ENCODE measurements at places on chromosomes 16 and 17. TPM values are rescaled to one million over a fixed set of nuclear protein-coding genes. Genes with fewer than 3 reads are reported as not detected.

Gene TP53TG3
- total RNA-seq = not detected

Gene TBX4
- total RNA-seq = not detected

DNA sequence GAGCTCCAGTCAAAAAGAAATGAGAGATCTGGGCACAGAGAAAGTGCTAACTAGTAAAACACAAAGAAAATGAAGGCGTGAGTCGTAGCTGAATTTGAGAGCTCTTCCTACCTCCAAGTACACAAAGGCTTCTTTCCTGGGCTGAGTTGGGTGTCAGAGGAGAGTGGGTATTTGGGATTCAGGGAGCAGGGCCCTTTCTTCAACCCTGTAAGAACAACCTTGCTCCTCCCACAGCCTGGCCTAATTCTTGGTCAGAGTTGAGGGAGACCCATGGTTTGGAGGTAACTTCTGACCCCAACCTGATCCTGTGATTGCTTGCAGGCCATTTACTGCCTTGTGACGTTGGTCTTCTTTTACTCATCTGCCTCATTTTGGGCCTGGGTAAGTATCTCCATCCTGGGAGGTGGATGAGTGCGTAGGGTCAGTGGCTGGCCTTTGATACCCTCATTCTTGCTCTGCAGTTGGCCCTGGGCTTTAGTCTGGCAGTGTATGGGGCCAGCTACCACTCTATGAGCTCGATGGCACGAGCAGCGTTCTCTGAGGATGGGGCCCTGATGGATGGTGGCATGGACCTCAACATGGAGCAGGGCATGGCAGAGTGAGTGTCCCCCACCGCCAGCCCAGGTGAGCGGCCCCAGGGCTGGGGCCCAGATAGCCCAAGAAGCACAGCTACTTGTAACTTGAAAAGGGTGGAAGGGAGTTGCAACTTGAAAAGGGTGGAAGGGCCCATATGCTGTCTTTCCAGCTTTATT lies 1.3 kb downstream of the TMEM208 start:
- DNase-seq = peak; percentile 25
- no peak overlapping the region for H3K27ac ChIP-seq
- peaks cover 3% of the 10 kb centered on the region for H3K4me1 ChIP-seq
- H3K27me3 ChIP-seq = no peaks in the 10 kb centered on the region

DNA sequence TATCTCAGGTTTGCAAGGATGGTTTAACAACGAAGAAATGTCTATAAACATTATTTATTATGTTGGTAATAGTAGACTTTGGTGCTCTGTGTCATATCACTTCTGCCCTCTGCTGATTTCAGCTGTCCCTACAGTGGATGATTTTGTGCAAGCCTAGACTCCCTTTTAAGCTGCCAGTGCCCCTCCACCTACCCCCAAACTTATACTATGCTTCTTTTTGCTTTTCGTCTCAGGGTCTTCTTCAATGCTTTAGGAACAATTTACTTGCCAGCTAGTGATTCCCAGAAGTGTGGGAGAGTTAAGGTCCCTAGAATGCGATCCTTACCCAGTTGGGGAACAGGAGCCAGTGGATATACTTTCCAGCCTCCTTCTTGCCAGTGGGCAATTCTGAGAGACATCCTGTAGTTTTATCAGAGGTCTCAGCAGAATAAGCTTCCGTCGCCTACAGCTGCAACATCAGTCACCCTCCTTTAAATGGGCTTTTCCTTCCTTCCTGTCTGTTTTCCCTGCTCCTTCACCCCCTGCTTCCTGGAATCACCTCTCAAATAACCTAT lies 4.1 kb downstream of the ICAM2 start:
- H3K36me3 ChIP-seq = no peaks in the 10 kb centered on the region
- no peaks in the 10 kb centered on the region for H3K4me1 ChIP-seq
- H3K4me3 ChIP-seq = no peak overlapping the region
- no peak overlapping the region for H3K27ac ChIP-seq
- DNase-seq = peak; percentile 46

GRCh38 chr16:11350921-11351335 lies 5.7 kb downstream of the RMI2 start:
- DNase-seq = no peak
- peaks cover 6% of the 10 kb centered on the region for H3K4me1 ChIP-seq
- no peaks in the 10 kb centered on the region for H3K36me3 ChIP-seq
- H3K27me3 ChIP-seq = no peaks in the 10 kb centered on the region
- H3K4me3 ChIP-seq = no peak overlapping the region
- H3K27ac ChIP-seq = no peak overlapping the region

GRCh38 chr17:79809530-79810129 lies 12.8 kb upstream of the CBX8 start:
- peak; percentile 79 for DNase-seq
- peaks cover 88% of the 10 kb centered on the region for H3K27me3 ChIP-seq
- H3K36me3 ChIP-seq = no peaks in the 10 kb centered on the region
- H3K4me1 ChIP-seq = no peaks in the 10 kb centered on the region

DNA sequence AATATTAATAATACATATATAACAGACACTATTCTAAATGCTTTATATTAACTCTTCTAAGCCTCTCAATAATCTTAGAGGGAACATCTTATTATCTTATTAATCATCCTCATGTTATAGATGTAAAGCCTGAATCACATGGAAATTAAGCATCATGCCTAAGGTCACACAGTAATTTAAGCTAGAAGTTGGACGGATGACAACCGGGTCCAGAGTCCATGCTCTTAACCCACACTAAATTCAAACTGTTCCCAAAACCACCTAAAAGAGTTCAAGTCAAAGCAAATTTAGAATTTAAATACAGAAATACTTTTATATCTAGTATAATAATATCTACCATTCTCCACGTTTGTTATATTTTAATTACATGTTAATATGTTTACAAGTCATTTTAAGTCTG lies 193.3 kb downstream of the CEP112 start:
- DNase-seq = no peak
- no peak overlapping the region for H3K27ac ChIP-seq
- no peaks in the 10 kb centered on the region for H3K27me3 ChIP-seq
- H3K4me1 ChIP-seq = no peaks in the 10 kb centered on the region
- H3K36me3 ChIP-seq = peaks cover 4% of the 10 kb centered on the region
- no peak overlapping the region for H3K4me3 ChIP-seq

GRCh38 chr16:46895399-46896313 lies 11.5 kb downstream of the GPT2 start:
- peaks cover 10% of the 10 kb centered on the region for H3K4me1 ChIP-seq
- peaks cover 40% of the 10 kb centered on the region for H3K36me3 ChIP-seq
- no peak overlapping the region for H3K27ac ChIP-seq

Gene INCA1
- total RNA-seq = 1.6 TPM

- no peaks in the 10 kb centered on the region for H3K4me1 ChIP-seq
- peaks cover 37% of the 10 kb centered on the region for H3K27me3 ChIP-seq
- no peak overlapping the region for H3K27ac ChIP-seq
- no peak overlapping the region for H3K4me3 ChIP-seq
- H3K36me3 ChIP-seq = no peaks in the 10 kb centered on the region
Measured at GRCh38 chr16:4111748-4112696, 4.2 kb downstream of the ADCY9 start.

Gene PPM1D
- 9.0 TPM for total RNA-seq

DNA sequence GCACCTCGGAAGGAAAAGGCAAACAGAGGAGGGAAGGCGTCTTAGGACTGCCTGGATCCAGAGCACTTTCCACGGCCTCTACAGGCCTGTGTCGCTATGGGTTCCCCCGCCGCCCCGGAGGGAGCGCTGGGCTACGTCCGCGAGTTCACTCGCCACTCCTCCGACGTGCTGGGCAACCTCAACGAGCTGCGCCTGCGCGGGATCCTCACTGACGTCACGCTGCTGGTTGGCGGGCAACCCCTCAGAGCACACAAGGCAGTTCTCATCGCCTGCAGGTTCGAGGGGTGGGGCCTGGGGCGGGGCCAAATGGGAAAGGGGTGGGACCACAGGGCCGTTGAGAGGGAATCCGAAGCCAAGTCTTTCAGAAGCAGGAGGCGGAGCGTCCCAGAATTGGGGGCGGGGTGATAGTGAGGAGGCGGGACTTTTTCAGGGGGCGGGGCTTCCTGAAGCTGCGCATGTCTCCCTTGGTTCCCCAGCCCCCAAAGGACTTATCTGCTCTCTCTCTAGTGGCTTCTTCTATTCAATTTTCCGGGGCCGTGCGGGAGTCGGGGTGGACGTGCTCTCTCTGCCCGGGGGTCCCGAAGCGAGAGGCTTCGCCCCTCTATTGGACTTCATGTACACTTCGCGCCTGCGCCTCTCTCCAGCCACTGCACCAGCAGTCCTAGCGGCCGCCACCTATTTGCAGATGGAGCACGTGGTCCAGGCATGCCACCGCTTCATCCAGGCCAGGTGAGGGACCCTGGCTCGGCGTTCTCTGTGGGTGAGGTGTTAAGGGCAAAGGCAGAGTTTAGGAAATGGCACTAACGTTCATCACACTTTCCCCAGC lies 939 bp downstream of the BCL6B start:
- H3K27me3 ChIP-seq = peaks cover 37% of the 10 kb centered on the region
- no peaks in the 10 kb centered on the region for H3K36me3 ChIP-seq
- DNase-seq = peak; percentile 100
- no peaks in the 10 kb centered on the region for H3K4me1 ChIP-seq

- peak overlapping the region; percentile 18 for H3K4me3 ChIP-seq
- H3K36me3 ChIP-seq = no peaks in the 10 kb centered on the region
- no peaks in the 10 kb centered on the region for H3K4me1 ChIP-seq
- no peak overlapping the region for H3K27ac ChIP-seq
- H3K27me3 ChIP-seq = no peaks in the 10 kb centered on the region
Measured at GRCh38 chr17:14458724-14459123, 157.8 kb downstream of the HS3ST3B1 start.

GRCh38 chr17:29621751-29622194 lies 939 bp downstream of the CORO6 start:
- DNase-seq = peak; percentile 48
- H3K36me3 ChIP-seq = no peaks in the 10 kb centered on the region
- H3K4me1 ChIP-seq = peaks cover 2% of the 10 kb centered on the region
- peaks cover 82% of the 10 kb centered on the region for H3K27me3 ChIP-seq
- no peak overlapping the region for H3K27ac ChIP-seq
- no peak overlapping the region for H3K4me3 ChIP-seq

Gene CEP295NL
- total RNA-seq = 1.2 TPM

- H3K27ac ChIP-seq = no peak overlapping the region
- no peaks in the 10 kb centered on the region for H3K27me3 ChIP-seq
- H3K4me1 ChIP-seq = peaks cover 24% of the 10 kb centered on the region
- no peak for DNase-seq
Measured at GRCh38 chr17:50212121-50212843, 10.9 kb upstream of the COL1A1 start.

GRCh38 chr17:38533866-38534497 lies 71.8 kb downstream of the SRCIN1 start:
- no peaks in the 10 kb centered on the region for H3K36me3 ChIP-seq
- H3K4me1 ChIP-seq = no peaks in the 10 kb centered on the region

Gene KCNH4
- not detected for total RNA-seq

DNA sequence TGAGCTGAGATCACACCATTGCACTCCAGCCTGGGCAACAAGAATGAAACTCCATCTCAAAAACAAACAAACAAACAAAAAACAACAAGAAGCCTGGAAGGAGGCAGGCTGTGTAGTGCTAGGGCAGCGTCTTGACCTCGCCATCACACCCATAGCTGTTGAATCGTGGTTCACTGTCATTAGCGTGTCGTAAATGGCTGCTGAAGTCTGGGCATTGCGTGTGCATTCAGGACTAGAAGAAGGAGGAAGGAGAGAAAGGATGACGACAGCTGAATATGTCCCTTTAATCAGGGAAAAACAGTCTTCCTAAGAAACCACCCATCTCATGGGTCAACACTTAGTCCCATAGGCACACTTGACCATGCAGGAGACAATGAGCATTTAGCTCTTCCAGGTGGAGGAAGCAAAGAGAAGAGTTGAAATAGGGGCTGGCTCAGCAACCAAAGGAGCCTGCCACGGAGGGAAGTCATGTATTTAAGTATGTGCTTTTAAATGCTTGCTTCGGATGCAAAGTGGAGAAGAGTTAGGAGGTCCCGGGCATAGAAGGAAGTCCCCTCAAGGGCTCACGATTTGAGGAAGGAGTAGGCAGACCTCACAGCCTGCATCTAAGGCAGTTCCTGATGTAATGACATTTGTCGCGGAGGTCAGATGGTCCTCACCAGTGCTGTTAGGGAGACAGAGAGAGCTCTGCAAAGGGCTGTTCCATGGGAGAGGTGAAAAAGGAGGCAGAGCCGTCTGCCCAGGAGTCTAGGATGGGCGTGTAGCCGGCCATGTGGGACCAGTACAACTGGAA lies 8.8 kb downstream of the PRSS22 start:
- no peak overlapping the region for H3K27ac ChIP-seq
- H3K27me3 ChIP-seq = peaks cover 5% of the 10 kb centered on the region
- no peak for DNase-seq

- no peaks in the 10 kb centered on the region for H3K27me3 ChIP-seq
- H3K4me1 ChIP-seq = peaks cover 5% of the 10 kb centered on the region
- H3K36me3 ChIP-seq = peaks cover 13% of the 10 kb centered on the region
- peak within 1 kb of the TSS; percentile 66 for H3K27ac ChIP-seq
- DNase-seq = peak; percentile 98
- peak within 1 kb of the TSS; percentile 86 for H3K4me3 ChIP-seq
Measured at GRCh38 chr17:42980274-42980765, at the start of gene RUNDC1. Gene RUNDC1, plus strand, starts transcription at chr17:42980565. Its CDS starts 12 bp downstream, at chr17:42980577.

Gene PRRT2
- total RNA-seq = 8.2 TPM

- no peak overlapping the region for H3K4me3 ChIP-seq
- DNase-seq = peak; percentile 60
Measured at GRCh38 chr16:20866145-20866772, 33.9 kb downstream of the DCUN1D3 start.

Gene KRT20
- total RNA-seq = not detected

Gene SLFN13
- 19.1 TPM for total RNA-seq

DNA sequence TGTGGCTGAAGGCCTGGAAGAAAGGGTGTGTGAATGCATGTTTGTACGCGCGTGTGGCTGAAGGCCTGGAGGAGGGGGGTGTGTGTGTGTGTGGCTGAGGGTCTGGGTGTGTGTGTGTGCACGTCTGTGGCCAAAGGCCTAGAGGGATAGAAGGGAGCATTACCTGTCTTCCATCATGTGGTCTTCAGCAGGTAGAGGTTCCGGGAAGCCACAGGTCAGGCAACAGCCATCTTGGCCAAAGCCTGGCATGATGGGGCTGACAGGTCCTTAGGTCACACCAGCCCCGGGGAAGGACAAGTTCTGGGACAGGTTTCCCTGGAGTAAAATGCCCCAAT lies 5.2 kb downstream of the LITAFD start:
- H3K27me3 ChIP-seq = no peaks in the 10 kb centered on the region
- H3K27ac ChIP-seq = no peak overlapping the region
- H3K4me3 ChIP-seq = no peak overlapping the region
- H3K36me3 ChIP-seq = peaks cover 28% of the 10 kb centered on the region
- peak; percentile 47 for DNase-seq
- H3K4me1 ChIP-seq = no peaks in the 10 kb centered on the region

- no peak for DNase-seq
- H3K27ac ChIP-seq = no peak overlapping the region
- no peaks in the 10 kb centered on the region for H3K36me3 ChIP-seq
- no peaks in the 10 kb centered on the region for H3K27me3 ChIP-seq
- H3K4me1 ChIP-seq = no peaks in the 10 kb centered on the region
Measured at GRCh38 chr17:77599699-77600098, 358.8 kb upstream of the TNRC6C start.

- DNase-seq = no peak
- H3K36me3 ChIP-seq = no peaks in the 10 kb centered on the region
- H3K27ac ChIP-seq = no peak overlapping the region
- peaks cover 4% of the 10 kb centered on the region for H3K4me1 ChIP-seq
- H3K27me3 ChIP-seq = no peaks in the 10 kb centered on the region
Measured at GRCh38 chr17:73867056-73867455, 222.8 kb upstream of the SDK2 start.

Gene KCNH6
- total RNA-seq = 0.75 TPM

All from endodermal cell (in vitro differentiated cells).